ENCODE measurements at places on chromosomes 12 and 14.
A peak's percentile ranks its signal among the peaks of the same experiment; 100 is the strongest.

DNA sequence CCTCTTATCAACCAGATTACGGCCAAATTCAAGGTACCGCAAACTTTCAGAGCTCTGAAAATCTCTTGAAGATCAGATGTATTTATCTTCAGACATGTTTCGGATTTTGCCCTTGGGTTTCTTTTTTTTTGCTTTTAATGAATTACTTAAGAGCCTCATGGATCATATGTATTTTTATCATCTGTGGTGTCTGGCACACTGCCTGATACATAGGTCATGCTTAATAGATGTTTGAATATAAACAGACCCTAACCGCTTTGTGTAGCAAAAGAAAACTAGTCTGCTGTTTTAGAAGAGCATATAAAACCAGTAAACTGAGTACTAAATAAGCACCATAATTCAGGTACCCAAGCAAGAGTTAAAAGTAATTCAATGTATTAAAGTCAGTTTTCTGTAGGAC, 20.1 kb upstream of the TBK1 start:
- no peak for DNase-seq

- no peak for DNase-seq
Measured at GRCh38 chr12:42670719-42671118, 81.2 kb upstream of the PRICKLE1 start.

GRCh38 chr12:94615260-94616181, 34.8 kb downstream of the TMCC3 start:
- DNase-seq, result no peak

GRCh38 chr14:37253905-37254304, 56.2 kb downstream of the MIPOL1 start:
- no peak for DNase-seq

- DNase-seq, result no peak
Measured at GRCh38 chr14:71815110-71815509, 117.1 kb upstream of the RGS6 start.

DNA sequence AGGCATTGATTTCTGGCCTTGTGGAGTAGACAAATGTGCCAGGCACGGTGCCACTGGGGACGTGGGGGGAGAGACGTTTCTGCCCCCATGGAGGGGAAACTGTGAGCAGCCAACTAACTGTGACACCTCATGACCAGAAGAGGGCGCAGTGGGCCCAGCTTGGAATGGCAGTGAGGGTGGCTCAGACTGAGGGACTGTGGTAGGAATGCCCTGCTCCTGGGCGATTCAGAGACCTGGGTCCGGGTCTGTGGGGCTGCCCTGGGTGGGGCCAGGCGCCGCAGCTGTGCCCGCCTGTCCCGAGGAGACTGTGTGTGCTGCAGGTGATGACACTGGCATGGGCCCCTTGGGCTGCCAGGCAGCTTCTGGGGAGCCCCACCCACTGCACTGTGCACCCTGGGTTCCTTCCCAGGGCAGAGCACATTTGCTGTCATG, 60.6 kb downstream of the SLC25A47 start:
- peak; percentile 53 for DNase-seq

- no peak for DNase-seq
Measured at GRCh38 chr12:85310456-85311076, 30.5 kb downstream of the ALX1 start.

GRCh38 chr12:57629897-57630471, 3.0 kb downstream of the B4GALNT1 start:
- no peak for DNase-seq

GRCh38 chr12:122946690-122947341, 19.4 kb downstream of the ABCB9 start:
- DNase-seq, result peak; percentile 21

GRCh38 chr12:51591016-51591901, at the start of gene SCN8A:
TSS of gene SCN8A (plus strand) at chr12:51591233. CDS start at chr12:51662818, 71,585 bp downstream.
- no peak for DNase-seq

- no peak for DNase-seq
Measured at GRCh38 chr12:26768611-26769603, 64.1 kb downstream of the ITPR2 start.

DNA sequence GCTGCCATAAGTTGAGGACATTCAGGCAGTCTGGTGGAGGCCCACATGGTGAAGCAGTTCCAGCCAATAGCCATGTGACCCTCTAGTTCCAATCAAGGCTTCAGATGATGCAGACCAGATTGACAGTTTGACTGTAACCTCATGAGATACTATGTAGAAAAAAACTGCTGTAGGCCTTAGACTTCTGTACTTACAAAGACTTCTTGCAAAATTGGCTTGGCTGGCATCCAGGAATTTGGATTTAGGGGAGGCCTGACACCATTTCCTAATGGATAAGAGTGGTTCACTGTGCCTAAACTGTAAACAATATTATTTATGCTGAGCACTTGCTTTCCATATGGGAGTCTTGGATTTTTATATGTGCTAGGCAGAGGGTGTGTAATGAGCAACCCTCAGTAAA, 76.4 kb downstream of the RGS6 start:
- DNase-seq, result no peak

GRCh38 chr12:20476551-20476950, 108.2 kb downstream of the PDE3A start:
- DNase-seq, result no peak

GRCh38 chr14:68677476-68677875, 115.4 kb downstream of the ZFP36L1 start:
- no peak for DNase-seq

DNA sequence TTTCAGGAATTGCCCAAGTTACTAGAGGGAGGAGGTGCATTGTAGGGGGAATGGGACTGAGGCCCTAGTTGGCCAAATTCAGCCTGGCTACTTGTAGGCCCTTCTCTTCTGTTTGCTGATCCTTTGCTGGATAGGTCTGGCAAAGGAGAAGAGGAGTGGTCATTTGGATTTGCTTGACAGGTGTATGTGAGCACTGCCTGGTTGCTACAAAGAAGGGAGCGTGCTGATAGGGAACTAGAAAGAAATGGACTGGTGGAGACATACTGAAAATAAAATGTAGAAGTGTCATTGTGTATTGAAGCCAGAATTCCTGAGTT, 3.6 kb downstream of the PSMA6 start:
- DNase-seq, result no peak

- DNase-seq, result no peak
Measured at GRCh38 chr14:61203081-61203753, 77.9 kb downstream of the TMEM30B start.

GRCh38 chr12:101671157-101671791, 26.2 kb upstream of the CHPT1 start:
- no peak for DNase-seq

DNA sequence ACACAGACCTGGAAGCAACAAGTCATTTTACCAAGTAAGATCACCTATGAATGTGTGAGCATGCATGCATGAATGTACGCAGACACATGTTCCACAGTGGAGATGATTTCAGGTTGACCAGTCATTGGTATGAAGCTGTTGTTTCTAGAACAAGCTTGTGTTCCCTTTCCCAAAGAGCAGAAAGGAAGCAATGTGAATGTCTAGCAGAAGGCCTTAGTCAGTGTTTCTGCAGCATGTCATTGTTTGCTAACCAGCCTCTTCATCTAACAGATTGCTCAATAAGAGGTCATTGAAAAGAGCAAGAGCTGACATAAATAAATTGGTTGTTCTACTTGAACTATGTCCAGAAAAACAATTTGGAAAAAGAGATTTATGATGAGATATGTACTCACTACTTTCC, 191.4 kb downstream of the PLCZ1 start:
- no peak for DNase-seq

DNA sequence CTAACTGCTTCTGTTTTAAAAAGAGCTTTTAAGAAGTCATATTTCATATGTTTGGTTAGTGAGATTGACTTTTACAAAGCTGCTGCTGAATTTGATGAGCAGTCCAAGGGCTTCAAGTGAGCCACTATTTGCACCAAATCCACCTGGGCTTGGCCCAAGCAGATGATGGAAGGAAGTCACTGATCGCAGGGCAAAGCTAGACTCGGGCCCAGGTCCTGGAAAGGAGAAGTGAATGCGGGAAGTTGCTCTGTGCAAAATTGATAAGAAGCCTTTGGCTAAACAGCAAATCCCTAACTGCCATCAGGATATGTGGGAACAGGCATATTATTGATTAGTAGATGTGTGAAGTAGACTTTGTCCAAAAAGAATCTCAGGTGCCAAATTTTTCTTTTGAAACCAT, 30.5 kb downstream of the PLXNC1 start:
- no peak for DNase-seq

DNA sequence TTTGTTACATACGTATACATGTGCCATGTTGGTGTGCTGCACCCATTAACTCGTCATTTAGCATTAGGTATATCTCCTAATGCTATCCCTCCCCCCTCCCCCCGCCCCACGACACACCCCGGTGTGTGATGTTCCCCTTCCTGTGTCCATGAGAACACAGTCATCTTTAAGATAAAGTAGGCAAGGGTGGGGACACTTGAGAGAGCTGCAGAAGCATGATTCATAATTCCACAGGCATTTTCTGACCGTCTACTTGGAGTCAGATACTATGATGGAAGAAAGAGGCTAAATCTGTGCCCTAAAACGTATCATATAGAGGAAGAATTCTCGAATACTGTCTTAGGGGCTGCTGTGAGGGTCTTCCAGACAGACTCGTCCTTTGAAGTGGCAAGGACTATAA, 145.9 kb upstream of the VASH1 start:
- no peak for DNase-seq

DNA sequence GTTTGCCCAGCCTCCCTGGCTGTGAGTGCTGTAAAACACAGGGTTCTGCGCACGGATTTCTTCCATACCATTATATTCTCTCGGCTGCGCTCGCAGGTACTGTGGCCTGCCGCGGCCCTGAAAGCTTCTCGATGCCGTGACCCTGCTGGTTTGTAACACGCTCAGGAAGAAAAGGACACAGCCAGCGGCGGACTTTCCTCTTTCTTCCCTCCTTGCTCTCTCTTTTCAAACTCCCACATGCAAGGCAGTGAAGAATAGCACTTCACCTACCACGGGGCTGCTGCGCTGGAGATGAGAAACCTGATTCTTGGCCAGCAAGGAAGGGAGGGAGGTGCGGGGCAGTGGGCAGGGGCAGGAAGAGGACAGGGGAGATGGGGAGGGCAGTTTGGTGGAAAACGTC, 130.2 kb downstream of the RBM19 start:
- DNase-seq, result no peak

DNA sequence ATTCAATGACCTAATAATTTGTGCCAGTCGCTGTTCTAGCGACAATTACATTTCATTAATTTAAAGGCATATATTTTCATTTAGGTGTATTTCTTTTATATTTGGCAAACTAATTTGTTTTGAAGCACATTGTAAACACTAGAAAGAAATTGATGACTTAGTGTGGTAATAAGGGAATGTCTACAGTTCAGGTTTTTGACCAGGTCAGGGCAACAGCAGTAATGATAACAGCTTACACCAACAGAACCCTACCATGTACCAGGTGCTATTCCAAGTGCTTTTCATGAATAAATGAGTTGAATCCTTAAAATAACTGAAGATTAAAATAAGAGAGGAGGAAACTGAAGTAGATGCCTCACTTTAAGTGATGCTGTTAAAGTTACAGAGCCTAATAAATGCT, 85.4 kb upstream of the SLC38A2 start:
- no peak for DNase-seq

DNA sequence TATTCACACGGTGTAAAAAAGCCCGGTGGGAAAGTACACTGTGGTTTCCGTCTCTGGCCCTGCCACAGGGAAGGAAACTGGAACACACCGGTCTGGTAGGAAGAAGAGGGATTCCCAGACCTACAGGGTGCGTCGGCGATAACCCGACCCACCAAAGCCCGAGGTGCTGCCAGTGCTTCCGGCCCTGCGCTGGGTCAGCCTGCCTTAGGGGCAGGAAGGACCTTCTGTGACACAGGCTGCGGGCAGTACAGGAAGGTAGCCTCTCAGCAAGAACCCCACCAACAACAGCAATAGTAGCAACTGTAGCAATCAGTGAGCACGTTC, 169.5 kb upstream of the FKBP4 start:
- DNase-seq, result no peak

DNA sequence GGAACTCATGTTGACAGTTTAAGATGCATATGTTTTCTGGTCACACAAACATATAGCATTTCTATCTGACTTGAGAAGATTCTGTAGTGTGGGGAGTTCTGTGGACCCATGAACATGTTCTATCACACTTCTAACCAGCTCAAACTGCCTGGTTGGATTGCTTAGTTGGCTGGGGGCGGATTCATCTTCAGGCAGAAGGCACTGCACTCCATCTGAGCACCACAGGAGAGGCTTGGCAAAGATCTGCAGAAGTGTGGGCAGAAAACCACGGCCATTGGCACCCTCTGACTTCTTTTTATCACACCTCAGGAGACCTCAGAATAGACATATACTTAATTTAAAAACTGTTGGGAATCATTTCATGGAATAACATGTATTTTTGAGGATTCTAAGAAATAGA, 68.5 kb downstream of the LIN7A start:
- DNase-seq, result no peak

DNA sequence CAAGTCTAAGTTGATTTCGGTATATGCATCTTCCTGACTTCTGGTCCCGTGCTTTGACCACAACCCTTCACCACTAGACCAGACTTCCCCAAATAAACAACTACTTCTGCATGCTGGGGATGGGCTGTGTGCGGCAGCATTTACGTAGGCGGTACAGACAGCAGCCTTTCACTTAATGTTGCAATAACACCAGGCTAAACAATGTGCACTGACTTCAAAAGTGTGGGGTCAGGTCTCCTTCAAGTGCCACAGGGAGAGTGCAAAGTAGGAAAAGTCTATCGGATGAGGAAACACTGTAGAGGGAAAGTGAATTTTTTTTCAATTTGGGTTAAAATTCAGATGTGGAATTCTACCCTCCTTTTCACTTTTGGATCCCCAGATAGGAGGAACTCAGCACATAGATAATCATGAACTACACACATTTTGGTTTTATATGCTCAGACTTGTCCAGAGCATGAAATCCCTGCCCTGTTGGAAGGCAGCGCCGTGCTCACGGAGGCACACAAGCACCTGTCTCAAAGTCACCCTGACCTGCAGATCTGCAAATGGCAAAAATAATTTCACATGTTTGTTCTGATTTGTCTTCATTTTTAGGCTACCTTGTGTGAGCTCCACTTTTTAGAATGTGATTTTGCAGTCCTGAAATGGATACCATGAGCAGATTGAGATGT, 3.6 kb upstream of the FOS start:
- DNase-seq, result peak; percentile 41

DNA sequence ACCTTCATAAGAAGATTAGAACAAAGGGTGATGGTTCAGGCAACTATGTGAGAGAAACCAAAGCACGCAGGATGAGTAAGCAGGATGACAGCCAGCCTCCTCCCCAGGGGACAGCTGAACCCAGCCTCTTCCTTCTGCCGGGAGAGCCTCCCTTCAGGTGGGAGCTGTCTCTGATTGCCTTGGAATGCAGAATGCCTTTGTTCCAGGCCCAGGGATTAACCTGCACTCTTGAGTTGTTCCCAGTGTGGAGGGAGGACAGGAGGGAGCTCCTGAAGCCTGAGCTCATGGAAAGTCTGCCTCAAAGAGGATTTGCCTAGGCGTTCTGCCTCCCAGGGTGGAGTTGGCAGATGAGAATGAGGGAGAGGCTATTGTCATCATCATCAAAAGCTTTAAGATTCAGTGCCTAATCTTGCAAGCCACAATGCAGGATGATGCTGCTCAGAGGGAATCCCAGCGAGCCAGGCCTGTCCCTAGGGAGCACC, 3.6 kb upstream of the KRT6A start:
- no peak for DNase-seq
